Adrenal gland (tissue), 19 donors: ENCODE measurements at places on chromosomes 4 and X. TPM values are rescaled to one million over a fixed set of nuclear protein-coding genes. Genes with fewer than 3 reads are reported as not detected.

The TXK gene
- 1.3 TPM for total RNA-seq

The CPE gene
- 76.7 TPM for total RNA-seq

The SMIM43 gene
- total RNA-seq, result not detected

The FAT4 gene
- total RNA-seq, result 4.6 TPM

The SPATA4 gene
- total RNA-seq, result 0.57 TPM

The CSAG2 gene
- not detected for total RNA-seq

The CTSO gene
- 36.7 TPM for total RNA-seq

The FAM47A gene
- total RNA-seq, result not detected

The SPANXD gene
- not detected for total RNA-seq

The CHRDL1 gene
- 1.7 TPM for total RNA-seq

The MAGEB17 gene
- not detected for total RNA-seq

The SCOC gene
- 45.1 TPM for total RNA-seq

The TDO2 gene
- 1.3 TPM for total RNA-seq

The CYSLTR1 gene
- 2.4 TPM for total RNA-seq

The TASL gene
- total RNA-seq, result 0.85 TPM

The IL15 gene
- 3.7 TPM for total RNA-seq

The FAM47E gene
- 5.8 TPM for total RNA-seq

The VCX3B gene
- total RNA-seq, result not detected

The REPS2 gene
- 84.8 TPM for total RNA-seq

The USP51 gene
- total RNA-seq, result 3.8 TPM

The TMPRSS11F gene
- total RNA-seq, result 0.06 TPM

The GUCY1B1 gene
- 2.7 TPM for total RNA-seq

The S100G gene
- not detected for total RNA-seq

The NLGN3 gene
- 10.3 TPM for total RNA-seq

The CCDC110 gene
- total RNA-seq, result 1.5 TPM

The RBM46 gene
- total RNA-seq, result not detected

The PNCK gene
- total RNA-seq, result not detected

The TRO gene
- 2.2 TPM for total RNA-seq

The ATP1B4 gene
- not detected for total RNA-seq

The PLAC8 gene
- 1.8 TPM for total RNA-seq

The RRH gene
- total RNA-seq, result 0.49 TPM

The PABPC5 gene
- total RNA-seq, result 4.7 TPM

The BEX3 gene
- 1,002 TPM for total RNA-seq
